Mammary microvascular endothelial cell (primary cell): ENCODE measurements at places on chromosomes 2 and 18. TPM values are rescaled to one million over a fixed set of nuclear protein-coding genes. Genes with fewer than 3 reads are reported as not detected.

Gene ARL4C
- 3.3 and 4.1 TPM in 2 replicates for total RNA-seq

Gene SPC25
- total RNA-seq = 18.6 and 18.8 TPM in 2 replicates

Gene HOXD13
- not detected in 2 replicates for total RNA-seq

Gene GCA
- 11.3 and 13.6 TPM in 2 replicates for total RNA-seq

Gene FIGN
- 0.13 and 0.20 TPM in 2 replicates for total RNA-seq

Gene UGT1A4
- not detected in 2 replicates for total RNA-seq

Gene MROH2A
- not detected in 2 replicates for total RNA-seq

Gene POU3F3
- not detected in 2 replicates for total RNA-seq

Gene TRPM8
- not detected in 2 replicates for total RNA-seq

Gene RNF125
- 3.5 and 4.0 TPM in 2 replicates for total RNA-seq

Gene MEMO1
- total RNA-seq = 54.4 and 65.5 TPM in 2 replicates

Gene CAPN14
- not detected in 2 replicates for total RNA-seq

Gene CHRND
- total RNA-seq = not detected in 2 replicates

Gene MATN3
- total RNA-seq = 4.0 and 4.1 TPM in 2 replicates

Gene SERPINE2
- 15.2 and 24.7 TPM in 2 replicates for total RNA-seq

Gene TXNDC2
- not detected in 2 replicates for total RNA-seq

Gene IL18RAP
- total RNA-seq = not detected in 2 replicates

Gene OTOS
- not detected in 2 replicates for total RNA-seq

Gene ALPI
- total RNA-seq = not detected in 2 replicates

Gene ABCG5
- total RNA-seq = not detected in 2 replicates

Gene ELOA2
- not detected in 2 replicates for total RNA-seq

Gene NAT8
- total RNA-seq = not detected in 2 replicates

Gene GPBAR1
- total RNA-seq = not detected in 2 replicates

Gene CXCR1
- not detected in 2 replicates for total RNA-seq

Gene IMPACT
- 21.0 and 25.1 TPM in 2 replicates for total RNA-seq

Gene STARD6
- total RNA-seq = not detected in 2 replicates

Gene CLIP4
- total RNA-seq = 16.3 and 17.4 TPM in 2 replicates

Gene SCN1A
- not detected in 2 replicates for total RNA-seq

Gene CD8A
- total RNA-seq = not detected in 2 replicates

Gene LHCGR
- not detected in 2 replicates for total RNA-seq

Gene UGT1A6
- not detected in 2 replicates for total RNA-seq

Gene UGT1A8
- not detected in 2 replicates for total RNA-seq

Gene EGR4
- not detected in 2 replicates for total RNA-seq

Gene XIRP2
- 0.20 and 0.27 TPM in 2 replicates for total RNA-seq

Gene HRH4
- total RNA-seq = not detected in 2 replicates

Gene LIMS4
- 4.9 and 6.3 TPM in 2 replicates for total RNA-seq

Gene RNU2-63P
- total RNA-seq = under 0.01 TPM in 1 of 2 replicates, not detected in the other

Gene MOGAT1
- total RNA-seq = not detected in 2 replicates

Gene EMILIN2
- 6.2 and 9.4 TPM in 2 replicates for total RNA-seq

Gene SPATA3
- not detected in 2 replicates for total RNA-seq

Gene IL36A
- not detected in 2 replicates for total RNA-seq

Gene ST8SIA5
- 0.05 TPM in 1 of 2 replicates, not detected in the other for total RNA-seq

Gene SELENOI
- total RNA-seq = 10.1 and 10.5 TPM in 2 replicates

Gene DNAJC5G
- total RNA-seq = not detected in 2 replicates

Gene CIAO1
- total RNA-seq = 91.0 and 92.4 TPM in 2 replicates

Gene ERFE
- total RNA-seq = 1.3 and 1.5 TPM in 2 replicates

Gene MARCO
- not detected in 2 replicates for total RNA-seq

Gene GALNT13
- total RNA-seq = 0.64 TPM in 1 of 2 replicates, not detected in the other

Gene RTP5
- not detected in 2 replicates for total RNA-seq

Gene CDH2
- total RNA-seq = 13.5 and 16.9 TPM in 2 replicates

Gene RIF1
- total RNA-seq = 19.5 and 21.5 TPM in 2 replicates

Gene REEP1
- total RNA-seq = 0.40 and 1.0 TPM in 2 replicates

Gene GAREM2
- 0.20 and 0.25 TPM in 2 replicates for total RNA-seq
